Stimulated activated CD4-positive, alpha-beta T cell treated with anti-CD3 and anti-CD28 coated beads, Interleukin-4, amount 100 ng/mL, for 24 hours (primary cell): ENCODE measurements at places on chromosomes 11 and 22.

DNA sequence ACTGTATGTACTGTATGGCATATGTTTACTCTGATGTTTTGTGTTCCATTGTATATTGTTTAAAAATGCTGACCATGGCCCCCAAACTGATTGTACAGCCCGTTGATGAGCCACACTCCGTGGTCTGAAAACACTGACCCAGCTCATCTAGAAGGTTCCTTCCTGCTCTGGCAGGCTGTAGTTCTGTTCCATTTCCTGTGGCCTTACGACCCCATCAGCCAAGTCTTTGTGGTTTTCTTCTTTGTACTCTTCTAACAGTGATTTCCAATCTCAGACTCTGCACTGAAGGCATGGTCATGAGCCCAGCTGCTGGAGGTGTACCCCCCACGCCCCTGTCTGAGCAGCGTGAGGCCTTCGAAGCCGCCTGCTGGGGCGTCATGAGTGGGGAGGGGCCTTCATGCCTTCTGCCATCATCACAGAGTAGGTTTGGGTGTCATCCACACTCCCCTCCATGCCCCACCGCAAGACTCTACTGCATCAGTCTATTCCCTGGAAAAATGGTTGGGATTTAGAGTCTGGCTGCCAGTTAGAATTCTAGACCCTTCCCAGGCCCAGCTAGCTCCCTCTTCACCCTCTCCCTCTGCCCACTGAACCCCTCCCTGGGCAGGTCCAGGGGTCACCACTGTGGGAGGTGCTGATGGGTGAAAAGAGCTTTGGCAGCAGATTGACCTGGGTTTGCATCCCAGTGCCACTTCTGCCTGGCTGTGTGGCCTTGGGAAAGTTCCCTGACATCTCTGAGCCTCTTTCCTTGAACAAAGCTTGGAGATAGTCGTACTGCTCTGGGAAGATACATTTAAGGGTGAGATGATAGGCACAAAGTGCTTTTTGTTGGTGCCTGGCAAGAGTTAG lies 11.3 kb upstream of the C11orf96 start:
- DNase-seq, result no peak

- DNase-seq, result no peak
Observed at GRCh38 chr22:42292732-42293520, 22.5 kb upstream of the TCF20 start.

- no peak for DNase-seq
Observed at GRCh38 chr11:57049749-57050148, 61.0 kb downstream of the OR5AK2 start.

DNA sequence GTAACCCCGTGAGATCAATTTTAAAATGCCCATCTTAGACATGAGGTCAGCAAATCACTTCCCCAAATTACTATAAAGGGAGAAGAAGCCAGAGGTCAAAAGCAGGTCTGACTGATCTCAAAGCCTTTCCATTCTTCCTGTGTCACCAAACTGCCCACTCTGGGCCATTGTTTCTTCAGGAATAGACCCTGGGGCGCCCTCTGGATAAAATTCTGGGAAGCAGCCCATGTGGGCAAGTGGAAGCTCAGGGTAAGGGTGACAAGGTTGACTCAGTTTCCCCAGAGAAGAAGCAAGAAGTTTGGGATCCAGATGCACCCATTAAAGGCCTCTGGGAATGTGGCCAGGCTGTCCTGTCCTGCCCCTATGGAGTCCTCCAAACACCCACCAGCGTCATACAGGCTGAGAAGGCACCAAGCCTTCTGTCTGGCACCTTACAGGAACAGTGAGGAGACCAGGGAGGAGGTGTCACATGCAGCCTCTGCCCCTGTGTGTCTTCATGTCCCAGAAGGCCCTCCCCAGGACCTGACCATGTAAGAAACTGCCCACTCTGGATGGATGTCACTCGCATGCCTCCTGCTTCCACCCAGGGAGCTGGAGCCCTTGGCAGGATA lies 50.1 kb downstream of the CHST1 start:
- DNase-seq, result no peak

DNA sequence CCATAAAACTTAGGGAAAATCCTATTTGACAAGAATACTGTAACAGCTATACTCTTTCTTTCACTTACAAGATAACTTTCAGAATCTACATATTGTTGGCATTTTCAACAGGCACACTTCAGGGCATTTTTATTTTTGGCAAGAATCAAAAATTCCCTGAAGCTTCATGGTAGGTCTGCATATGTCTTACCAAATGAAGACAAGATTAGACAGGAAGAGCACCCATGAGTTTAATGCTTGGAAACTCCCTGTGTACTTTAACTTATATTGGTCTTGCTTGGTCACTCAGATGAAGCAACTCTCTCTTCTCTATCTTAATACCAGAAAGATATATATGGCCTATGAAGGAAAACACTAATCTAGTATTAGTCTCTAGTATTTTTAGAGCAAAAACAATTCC lies 137.7 kb downstream of the ATG16L2 start:
- DNase-seq, result no peak

DNA sequence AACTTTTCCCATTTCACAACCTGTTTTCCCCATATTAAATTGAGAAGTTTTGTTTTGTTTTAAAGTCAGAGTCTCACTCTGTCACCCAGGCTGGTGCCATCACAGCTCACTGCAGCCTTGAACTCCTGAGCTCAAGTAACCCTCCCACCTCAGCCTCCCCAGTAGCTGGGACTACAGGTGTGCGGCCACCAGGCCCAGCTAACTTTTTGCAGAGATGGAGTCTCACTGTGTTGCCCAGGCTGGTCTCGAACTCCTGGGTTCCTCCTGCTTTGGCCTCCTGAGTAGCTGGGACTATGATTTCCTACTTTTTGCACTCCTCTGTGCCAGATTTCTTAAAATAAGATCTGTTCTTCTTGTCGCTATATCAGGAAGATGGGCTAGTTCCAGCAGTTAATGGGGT lies 44.9 kb downstream of the GNB1L start:
- DNase-seq, result no peak

GRCh38 chr11:69654660-69655478 lies 13.9 kb downstream of the CCND1 start:
- no peak for DNase-seq

DNA sequence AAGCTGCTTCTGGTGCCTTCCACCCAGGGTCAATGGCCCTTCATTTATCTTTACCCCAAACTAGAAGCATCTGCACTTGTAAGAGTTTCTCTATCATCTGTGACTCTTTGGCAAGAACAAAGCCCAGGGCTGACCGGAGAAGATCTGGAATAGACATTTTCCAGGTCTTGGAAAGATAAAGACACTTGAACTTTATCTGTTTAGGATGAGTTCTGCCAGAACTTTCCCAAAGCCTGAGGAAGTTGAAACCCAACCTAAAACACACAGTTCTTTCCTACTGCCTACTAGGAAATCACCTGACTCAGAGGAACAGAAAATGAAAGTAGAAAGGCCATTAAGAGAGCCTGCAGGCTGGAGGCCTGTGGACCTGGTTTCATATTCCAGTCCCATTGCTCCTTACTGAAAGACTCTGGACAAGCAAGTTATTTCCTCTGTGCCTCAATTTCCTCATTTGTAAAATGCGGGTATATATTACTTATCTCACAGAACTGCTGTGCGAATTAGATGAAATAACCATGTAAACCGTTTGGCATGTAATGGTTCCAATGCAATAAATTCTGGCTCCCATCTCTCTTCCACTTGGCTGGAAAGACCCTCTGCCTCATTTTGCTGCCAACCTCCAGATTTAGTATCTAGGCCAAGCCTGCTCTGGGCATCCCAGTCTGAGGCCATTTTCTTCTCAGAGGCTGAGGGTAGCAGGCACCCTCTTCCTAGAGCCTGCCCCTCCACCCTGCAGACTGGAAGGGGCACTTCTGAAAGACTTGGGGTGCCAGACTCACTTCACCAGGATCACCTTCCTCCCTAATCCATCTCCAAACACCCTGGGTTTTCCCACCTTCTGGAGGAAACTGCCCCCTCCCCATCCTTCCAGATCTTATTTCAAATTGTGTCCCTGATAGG lies 1.2 kb downstream of the UBE2L6 start:
- peak; percentile 20 for DNase-seq

DNA sequence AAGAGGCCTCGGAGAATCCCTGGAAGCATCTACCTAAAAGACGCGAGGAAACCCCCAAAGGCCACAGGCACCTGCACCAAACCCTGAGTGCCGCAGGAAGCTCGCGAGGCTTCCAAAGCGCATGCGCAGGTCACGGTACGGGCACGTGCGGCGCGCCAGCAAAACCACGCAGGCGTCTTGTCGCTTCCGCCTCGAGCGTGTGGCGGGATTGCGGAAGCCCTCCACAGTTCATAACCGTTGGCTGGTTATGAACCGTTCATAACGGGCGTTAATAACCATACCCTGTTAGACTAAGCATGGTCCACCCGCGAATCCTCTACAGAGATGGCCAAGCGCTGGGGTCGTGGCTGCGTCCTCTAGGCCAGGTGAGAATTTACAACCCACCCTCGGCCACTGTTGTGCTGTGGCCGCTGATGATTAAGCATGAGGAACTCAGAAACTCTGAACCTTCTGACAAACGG lies 46.4 kb downstream of the MORC2 start:
- DNase-seq, result peak; percentile 78

DNA sequence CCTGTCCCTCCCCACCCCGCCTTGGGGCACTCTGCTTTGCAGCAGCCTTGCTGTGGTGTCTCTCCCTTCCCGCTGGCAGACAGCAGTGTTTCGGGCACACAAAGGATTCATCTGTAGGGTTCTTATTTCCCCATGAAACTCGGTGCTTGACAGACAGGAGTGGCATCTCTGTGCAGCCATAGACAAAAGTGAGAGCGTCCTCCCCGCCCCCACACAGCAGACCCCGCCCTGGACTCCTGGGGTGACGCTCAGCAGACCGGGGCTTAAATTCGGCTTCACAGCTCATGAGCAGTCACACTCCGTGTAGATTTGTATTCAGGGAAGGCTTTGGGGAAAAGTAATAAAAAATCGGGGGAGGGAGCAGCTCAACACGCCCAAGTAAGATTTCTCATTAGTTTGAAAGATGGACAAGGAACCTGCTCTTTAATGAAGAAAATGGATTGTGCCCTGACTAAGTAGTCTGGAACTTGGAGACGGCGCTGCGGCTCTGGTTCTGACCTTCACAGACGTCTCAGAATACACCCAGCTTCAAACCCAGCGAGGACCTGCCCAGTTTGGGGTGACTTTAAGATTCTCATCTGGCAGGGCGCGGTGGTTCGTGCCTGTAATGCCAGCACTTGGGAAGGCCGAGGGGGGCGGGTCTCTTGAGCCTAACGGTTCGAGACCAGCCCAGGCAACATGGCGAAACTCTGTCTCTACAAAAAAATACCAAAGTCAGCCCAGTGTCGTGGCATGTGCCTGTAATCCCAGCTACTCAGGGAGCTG lies 136.0 kb downstream of the CACNA1I start:
- no peak for DNase-seq

DNA sequence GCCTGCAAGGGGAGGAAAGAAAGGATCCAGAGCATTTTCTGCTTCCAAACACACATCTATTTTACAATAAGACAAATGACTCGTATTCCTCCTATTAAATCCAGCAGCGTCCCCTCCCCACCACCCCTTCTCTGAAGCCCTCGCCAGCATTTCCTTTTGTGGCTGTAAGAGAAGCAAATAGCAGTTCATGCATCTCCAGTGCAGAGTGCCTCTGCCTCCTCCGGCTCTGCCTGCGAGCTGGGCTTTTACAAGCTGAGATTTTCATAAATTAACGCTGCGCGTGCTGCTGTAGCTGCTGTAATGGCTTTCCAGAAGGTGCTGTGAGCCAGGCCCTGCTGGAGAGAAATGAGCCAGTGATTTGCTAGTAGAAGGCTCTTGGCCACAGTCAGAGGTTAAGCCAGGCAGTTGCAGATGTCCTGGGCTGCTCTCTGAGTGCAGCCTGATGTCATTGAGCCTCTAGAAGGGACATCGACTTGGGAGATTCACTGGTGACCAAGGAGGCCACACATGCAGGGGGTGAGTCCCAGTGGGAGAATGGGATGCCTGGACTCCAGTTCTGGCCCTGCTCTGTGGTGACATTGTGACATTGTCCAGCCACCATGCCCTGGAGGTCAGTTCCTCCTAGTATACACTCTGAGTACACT lies 134.5 kb upstream of the NAV2 start:
- no peak for DNase-seq

- no peak for DNase-seq
Observed at GRCh38 chr11:72263361-72263760, 19.4 kb upstream of the PHOX2A start.

DNA sequence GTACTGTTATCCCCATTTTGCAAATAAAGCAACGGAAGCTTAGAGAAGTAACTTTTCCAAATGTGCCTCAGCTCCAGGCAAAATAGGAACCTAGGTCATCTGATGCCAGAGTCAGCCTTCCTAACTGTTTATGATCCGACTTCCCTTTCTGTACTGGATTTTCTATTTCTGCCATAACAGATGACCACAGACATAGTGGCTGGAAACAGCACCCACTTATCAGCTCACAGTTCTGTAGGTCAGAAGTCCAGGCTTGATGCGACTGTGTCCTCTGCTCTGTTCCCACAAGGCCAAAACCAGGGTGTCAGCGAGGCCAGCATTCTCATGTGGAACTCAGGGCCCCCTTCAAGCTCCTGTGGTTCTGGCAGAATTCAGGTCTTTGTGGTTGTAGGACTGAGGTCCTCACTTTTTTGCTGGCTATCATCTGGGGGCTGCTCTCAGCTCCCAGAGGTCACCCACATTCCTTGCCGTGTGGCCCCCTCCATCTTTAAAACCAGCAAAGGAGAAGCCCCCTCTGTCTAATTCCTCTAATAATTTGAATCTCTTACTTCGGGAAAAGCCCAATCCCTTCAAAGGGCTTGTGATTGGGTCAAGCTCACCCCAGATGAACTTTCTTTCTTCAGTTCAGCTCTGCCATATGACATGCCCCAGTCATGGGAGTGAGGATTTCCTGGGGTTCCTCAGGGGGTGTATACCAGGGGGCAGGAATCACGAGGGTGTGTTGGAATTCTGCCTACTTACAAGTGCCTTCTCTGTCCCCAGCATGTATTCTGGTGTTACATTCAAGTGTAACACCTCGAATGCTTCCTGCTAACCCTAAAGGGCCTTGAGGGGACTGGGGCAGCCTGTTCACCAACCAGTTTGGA lies 15.3 kb downstream of the KCNJ5 start:
- no peak for DNase-seq

- DNase-seq, result no peak
Observed at GRCh38 chr22:41305646-41306045, 4.3 kb downstream of the ZC3H7B start.

DNA sequence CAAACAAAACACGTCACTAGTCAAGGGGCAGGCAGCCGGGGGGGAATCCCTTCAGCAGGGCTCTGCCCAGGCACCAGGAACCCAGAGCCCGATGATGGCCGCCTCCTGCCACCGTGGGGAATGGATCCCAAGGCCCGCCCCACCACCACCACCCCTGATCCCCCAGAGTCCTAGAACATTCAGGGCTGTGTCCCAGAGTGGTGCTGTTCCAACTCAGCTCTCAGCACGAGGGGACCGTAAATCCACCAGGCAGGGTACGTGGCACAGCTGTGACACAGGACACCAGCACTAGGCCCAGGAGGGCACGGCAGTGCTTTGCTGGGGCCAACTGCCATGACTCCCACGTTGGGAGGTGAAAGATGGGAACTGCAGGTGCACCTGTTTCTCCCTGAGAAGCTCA lies 29.6 kb downstream of the ANO1 start:
- no peak for DNase-seq
